Kidney epithelial cell (primary cell): ENCODE measurements at places on chromosomes 1 and 21.

- no peak for DNase-seq
Observed at GRCh38 chr1:3626025-3626424, 1.2 kb downstream of the TPRG1L start.

GRCh38 chr21:42427809-42428419 is 24.2 kb downstream of the UBASH3A start:
- DNase-seq: no peak

DNA sequence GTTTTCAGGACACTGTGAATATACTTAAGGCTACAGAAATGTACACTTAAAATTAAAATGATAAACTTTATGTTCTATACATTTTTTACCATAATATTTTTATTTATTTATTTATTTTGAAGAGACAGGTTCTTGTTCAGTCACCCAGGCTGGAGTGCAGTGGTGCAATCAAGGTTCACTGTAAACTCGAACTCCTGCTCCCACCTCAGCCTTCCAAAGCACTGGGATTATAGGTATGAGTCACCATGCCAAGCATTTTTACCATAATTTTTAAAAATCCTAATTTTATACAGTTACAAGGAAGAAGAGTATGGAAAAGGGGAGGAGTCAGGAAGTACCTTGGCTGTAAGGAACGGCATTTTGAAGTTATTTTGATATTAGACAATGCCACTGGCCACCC is 23.6 kb upstream of the ANGPTL3 start:
- DNase-seq: no peak

GRCh38 chr21:38751379-38752050 is 54.2 kb upstream of the ETS2 start:
- DNase-seq: no peak

- DNase-seq: no peak
Observed at GRCh38 chr1:101444381-101444780, 207.6 kb downstream of the S1PR1 start.

DNA sequence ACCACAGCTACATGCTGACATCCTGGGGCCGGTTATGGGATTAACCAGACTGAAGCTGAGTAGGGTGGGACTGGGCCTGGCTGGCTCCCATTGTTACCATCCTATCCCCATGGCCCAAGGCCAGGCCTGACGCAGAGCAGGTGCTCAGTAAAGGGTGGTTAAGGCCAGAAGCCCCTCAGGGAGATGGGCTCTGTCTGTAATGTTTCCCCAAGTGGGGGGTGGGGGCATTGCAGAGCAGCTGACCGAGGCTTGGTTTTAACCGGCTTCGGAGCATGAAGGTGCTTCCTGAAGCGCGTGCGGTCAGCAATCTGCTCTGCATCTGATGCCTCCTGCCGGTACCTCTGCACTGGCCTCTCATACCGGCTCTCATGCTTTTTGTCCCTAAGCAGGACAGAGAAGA is 83.4 kb upstream of the ACTL8 start:
- peak; percentile 18 for DNase-seq

- no peak for DNase-seq
Observed at GRCh38 chr1:103517380-103518047, 8.0 kb upstream of the RNPC3 start.

- DNase-seq: no peak
Observed at GRCh38 chr1:92464588-92465255, 22.0 kb downstream of the GFI1 start.

- DNase-seq: no peak
Observed at GRCh38 chr1:84842748-84843231, 50.2 kb downstream of the LPAR3 start.

GRCh38 chr1:68181165-68181556 is 51.2 kb downstream of the WLS start:
- DNase-seq: no peak

DNA sequence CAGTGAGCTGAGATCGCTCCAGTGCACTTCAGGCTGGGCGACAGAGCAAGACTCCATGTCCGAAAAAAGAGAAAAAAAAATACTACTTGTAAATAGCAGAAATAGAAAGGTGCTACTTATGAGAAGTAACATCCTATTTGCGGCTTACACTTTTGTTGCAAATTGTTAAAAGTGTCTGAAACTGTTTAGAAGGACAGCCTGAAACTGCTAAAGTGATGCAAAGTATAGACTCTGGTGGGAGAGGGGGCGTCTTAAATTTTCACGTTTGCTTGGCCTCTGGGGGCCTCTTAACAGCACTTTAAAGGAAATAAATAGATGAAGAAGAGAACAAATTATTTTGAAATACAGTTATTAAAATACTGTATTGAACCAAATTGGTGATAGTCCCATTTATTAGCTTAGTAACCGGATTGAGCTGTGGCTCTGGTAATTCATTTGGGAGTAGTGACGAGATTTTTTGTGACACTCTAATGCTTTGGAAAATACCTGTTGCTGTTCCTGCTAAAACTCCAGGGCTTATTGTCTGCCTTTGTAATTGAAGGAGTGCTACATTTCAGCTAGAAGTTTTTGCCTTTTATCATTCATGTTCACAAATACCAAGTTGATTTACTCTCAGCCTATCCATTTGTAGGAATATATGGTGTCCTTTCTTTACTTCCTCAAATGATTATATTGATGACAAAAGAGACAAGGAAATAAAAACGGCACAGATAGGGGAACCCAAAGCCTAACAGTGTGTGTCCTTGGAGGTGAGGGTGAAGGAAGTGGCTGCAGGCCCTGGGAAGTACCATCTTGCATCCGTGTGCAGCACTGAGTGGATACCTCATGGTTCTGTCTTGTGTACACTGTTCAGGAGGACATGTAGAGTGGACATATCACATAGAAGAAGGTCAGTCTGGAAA is 6.2 kb downstream of the PKNOX1 start:
- no peak for DNase-seq

- no peak for DNase-seq
Observed at GRCh38 chr1:184810735-184811343, 56.2 kb upstream of the EDEM3 start.
